ENCODE measurements at places on chromosomes 7 and 10.
A peak's percentile ranks its signal among the peaks of the same experiment; 100 is the strongest.

DNA sequence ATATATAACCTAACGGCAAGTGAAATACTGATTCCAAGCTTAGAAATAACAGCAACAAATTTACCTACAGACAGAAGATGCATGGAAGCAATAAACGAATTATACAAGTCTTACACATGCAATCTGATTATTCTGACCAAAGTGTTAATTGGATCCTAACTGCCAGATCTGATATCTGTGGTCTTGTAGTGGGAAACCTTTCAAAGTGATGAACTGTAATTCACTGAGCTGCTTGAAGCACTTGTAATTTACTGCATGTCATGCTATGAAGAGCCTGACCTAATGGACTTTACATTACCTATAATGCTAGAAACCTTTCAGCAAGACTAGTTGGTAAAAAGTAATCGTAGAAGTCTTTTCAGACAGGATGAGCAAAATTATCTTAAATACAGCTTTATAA is 205.6 kb downstream of the FOXP2 start:
- no peaks in the 10 kb centered on the region for H3K27me3 ChIP-seq
- H3K4me1 ChIP-seq, result no peaks in the 10 kb centered on the region
- no peak overlapping the region for H3K27ac ChIP-seq
- DNase-seq, result no peak

DNA sequence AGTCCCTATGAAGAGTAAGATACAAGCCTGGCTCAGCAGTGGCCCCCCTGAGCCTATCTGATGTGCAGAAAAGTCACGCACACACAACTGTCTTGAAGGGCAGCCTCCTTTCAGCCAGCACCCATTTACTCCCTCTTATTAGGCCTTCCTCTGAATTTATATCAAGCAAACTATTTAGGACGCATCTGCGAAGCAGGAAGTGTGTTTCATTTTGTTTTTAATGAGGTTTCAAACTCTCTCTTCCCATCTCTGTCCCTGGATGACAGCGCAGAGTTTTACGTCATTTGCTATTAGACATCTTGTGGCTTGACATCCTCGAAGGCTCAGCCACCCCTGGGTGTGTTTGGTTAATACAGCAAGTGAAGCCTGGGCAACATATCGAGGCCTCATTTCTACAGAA is 79.5 kb downstream of the CUX1 start:
- H3K36me3 ChIP-seq, result no peaks in the 10 kb centered on the region
- no peak overlapping the region for H3K27ac ChIP-seq
- H3K27me3 ChIP-seq, result no peaks in the 10 kb centered on the region
- no peak overlapping the region for H3K4me3 ChIP-seq
- H3K4me1 ChIP-seq, result peaks cover 1% of the 10 kb centered on the region

GRCh38 chr7:34158368-34159153 is 253.2 kb downstream of the BMPER start:
- DNase-seq, result no peak
- no peak overlapping the region for H3K27ac ChIP-seq
- no peaks in the 10 kb centered on the region for H3K27me3 ChIP-seq
- no peaks in the 10 kb centered on the region for H3K36me3 ChIP-seq
- H3K4me1 ChIP-seq, result no peaks in the 10 kb centered on the region

DNA sequence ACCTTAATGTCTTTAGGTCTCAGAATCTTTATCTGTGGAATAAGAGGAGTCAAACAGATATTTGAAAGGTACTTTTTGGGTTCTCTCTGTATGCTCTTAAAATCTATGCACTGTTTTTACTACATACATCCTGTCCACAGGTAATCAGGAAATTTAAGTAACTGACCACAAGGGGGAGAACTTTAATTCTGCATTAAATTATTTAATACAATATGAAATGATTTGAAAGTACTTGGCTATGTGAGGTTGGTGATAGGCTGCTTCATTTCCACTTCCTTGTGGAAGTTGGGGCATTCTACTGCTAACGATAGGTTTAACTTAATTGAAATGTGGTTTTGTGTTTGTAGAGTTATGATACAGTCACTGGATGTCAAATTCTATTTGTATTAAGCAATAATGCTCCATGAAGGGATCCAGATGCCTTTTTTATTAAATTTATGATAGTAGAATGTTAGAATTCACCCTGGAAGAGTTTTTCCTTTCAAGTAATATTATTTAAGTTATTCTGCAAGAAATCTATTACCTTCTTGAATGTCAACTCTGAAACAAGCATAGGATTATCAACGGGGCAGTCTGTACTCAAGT is 6.0 kb downstream of the TEX47 start:
- no peak for DNase-seq
- no peaks in the 10 kb centered on the region for H3K4me1 ChIP-seq
- H3K27me3 ChIP-seq, result no peaks in the 10 kb centered on the region
- H3K4me3 ChIP-seq, result no peak overlapping the region
- H3K27ac ChIP-seq, result no peak overlapping the region
- no peaks in the 10 kb centered on the region for H3K36me3 ChIP-seq

- no peak overlapping the region for H3K4me3 ChIP-seq
- H3K27me3 ChIP-seq, result peaks cover 9% of the 10 kb centered on the region
- DNase-seq, result no peak
- no peaks in the 10 kb centered on the region for H3K4me1 ChIP-seq
These were observed 28.4 kb downstream of the TBC1D12 start for GRCh38 chr10:94430701-94431100.

DNA sequence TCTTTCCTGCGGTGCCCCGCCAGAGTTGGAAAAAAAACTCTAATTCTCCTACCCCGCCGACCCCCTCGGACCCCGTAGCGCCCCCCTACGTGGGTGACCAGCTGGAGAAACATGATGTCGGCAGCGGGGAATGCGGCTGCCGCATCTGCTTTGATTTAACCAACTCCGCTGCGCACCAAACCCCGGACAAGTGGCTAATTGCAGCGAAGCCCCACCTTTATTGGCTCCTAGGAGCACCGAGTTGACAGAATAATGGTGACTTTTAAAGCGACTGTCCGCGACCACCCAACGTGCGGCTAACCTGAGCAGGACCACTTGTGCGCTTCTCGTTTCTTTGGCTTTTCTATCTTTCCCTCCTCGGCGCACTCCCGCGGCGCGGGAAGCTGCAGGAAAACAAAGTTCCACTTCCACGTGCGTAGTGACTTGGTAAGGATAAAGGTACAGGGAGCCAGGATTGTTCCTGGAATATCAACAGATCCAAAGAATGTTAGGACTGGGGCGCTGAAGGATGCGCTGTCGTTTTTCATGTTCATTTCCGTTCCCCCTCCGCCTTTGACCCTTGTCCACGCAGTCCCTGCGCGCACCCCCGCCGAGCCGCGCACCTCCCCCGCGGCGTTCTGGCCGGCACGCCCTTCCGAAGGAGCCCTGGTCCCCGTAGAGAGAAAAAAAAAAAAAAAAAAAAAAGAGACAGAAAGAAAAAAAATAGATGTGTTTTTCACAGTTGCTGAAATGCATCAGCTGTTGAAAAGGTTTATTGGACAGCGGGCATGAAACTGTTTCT is 1.4 kb downstream of the WNT16 start:
- no peaks in the 10 kb centered on the region for H3K36me3 ChIP-seq
- no peak overlapping the region for H3K27ac ChIP-seq
- peaks cover 20% of the 10 kb centered on the region for H3K4me1 ChIP-seq
- peak; percentile 10 for DNase-seq

DNA sequence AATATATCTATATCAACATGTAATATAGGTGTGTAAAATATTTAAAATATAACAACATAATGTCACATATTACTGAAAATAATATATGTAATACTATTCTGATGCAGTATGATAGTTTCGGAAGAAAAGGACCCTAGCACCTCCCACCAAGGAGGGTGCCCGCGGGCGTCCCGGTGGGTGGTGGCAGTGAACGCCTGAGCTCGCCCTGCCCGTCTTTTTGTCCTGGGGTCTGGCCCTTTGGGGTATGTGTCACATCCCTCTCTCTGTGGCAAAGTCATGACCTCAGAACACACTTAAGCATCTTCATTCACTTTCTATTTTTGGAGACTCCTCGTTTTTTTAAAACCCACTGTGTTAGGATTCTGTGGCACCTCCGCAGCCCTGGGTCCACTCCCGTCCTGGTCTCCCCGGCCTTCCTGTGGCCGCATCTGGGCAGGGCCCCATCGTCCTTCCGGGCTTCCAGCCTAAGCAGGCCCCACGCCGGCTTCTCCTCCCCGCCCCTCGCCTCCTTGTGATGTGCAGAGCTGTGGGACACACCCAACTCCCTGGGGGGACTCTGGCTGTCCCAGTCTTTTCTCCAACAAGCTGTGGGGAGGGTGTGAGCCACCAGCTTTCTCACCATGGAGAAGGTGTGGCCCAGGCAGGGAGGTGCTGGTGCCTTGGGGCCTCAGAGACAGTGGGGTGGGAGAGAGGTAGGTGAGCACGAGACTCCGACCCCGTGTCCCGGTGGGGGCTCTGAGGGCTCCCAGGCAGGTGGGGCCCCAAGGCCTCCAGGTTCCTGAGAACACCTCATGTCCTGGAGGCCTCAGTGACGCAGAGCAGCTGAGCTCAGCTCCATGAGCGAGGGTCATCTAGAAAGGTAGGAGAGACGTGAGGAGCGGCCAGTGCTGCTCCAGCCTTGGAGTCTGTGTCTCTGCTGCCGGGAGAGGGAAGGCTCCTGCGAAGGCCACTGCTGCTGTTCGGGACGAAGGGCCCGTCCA is 16.5 kb downstream of the PWWP2B start:
- DNase-seq, result no peak
- no peak overlapping the region for H3K4me3 ChIP-seq
- peaks cover 4% of the 10 kb centered on the region for H3K4me1 ChIP-seq
- no peaks in the 10 kb centered on the region for H3K36me3 ChIP-seq

GRCh38 chr7:130273933-130274255 is 7.2 kb downstream of the CPA2 start:
- no peak overlapping the region for H3K27ac ChIP-seq
- H3K27me3 ChIP-seq, result peaks cover 11% of the 10 kb centered on the region
- no peak overlapping the region for H3K4me3 ChIP-seq
- H3K4me1 ChIP-seq, result peaks cover 22% of the 10 kb centered on the region
- H3K36me3 ChIP-seq, result no peaks in the 10 kb centered on the region
- DNase-seq, result no peak

DNA sequence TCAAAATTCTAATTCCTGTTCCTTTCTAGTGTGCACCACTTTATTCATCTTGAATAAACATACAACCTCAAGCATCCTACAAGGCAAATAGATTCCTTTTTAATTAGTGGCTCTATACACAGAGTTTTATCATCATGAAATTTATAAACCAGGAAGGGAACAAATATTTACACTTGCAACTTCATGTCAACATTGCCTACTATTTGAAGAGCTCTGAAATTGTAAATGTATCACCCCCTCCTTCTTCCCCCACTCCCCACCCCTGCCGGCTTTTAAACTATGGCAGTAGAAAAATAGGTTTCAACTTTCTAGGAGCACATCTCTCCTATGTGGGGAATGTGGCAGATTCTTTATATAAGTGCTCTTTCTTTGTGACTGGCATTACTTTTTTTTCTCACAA is 49.6 kb downstream of the KAT6B start:
- DNase-seq, result no peak
- no peaks in the 10 kb centered on the region for H3K27me3 ChIP-seq
- H3K27ac ChIP-seq, result no peak overlapping the region
- no peak overlapping the region for H3K4me3 ChIP-seq

- H3K36me3 ChIP-seq, result peaks cover 5% of the 10 kb centered on the region
- no peak overlapping the region for H3K27ac ChIP-seq
- DNase-seq, result no peak
- H3K27me3 ChIP-seq, result peaks cover 4% of the 10 kb centered on the region
These were observed 53.8 kb upstream of the INHBA start for GRCh38 chr7:41756650-41757182.

DNA sequence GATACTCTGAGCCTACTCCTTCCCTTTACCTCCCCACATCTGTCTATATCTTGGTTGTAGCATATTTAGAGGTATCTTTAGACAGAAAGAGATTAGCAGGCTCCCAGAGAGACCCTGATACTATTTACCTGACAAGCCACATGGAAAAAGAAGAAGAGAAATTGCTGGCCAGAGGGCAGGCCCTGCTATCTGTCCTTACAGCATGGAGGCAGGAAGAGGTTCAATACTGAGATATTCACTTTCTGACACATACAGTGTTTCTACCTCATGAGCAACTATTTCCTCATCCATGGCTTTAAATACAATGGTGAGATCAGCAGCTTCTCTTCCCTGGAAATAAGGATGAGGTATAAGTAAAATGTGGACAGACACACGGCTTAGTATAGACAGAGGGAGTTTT is 33.9 kb upstream of the TSPAN13 start:
- H3K27ac ChIP-seq, result no peak overlapping the region
- no peak for DNase-seq
- H3K4me3 ChIP-seq, result no peak overlapping the region
- peaks cover 22% of the 10 kb centered on the region for H3K4me1 ChIP-seq
- H3K36me3 ChIP-seq, result peaks cover 24% of the 10 kb centered on the region

- no peaks in the 10 kb centered on the region for H3K27me3 ChIP-seq
- DNase-seq, result no peak
- H3K27ac ChIP-seq, result no peak overlapping the region
- no peak overlapping the region for H3K4me3 ChIP-seq
- no peaks in the 10 kb centered on the region for H3K36me3 ChIP-seq
These were observed 374.6 kb upstream of the GHITM start for GRCh38 chr10:83764666-83765065.

DNA sequence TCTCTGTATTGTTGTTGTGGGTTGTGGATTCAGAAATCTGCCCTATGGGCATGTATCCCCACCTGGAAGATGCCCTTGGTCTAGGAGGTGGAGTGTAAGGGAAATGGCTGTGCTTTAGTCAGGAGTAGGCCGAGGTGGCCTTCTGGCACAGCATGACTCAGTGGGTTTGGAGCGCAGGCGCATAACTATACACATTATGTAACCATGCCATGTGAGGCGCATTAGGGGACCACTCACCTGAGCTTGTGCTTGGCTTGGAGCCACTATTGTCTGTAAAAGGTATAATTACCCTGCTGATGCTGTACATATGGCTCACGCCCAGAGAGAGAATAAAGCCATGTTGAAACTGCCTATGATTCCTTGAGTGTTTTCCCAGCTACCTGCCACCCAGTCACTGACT is 20.6 kb upstream of the ADAMTS14 start:
- DNase-seq, result no peak
- no peaks in the 10 kb centered on the region for H3K27me3 ChIP-seq
- peak overlapping the region; percentile 19 for H3K27ac ChIP-seq
- peaks cover 4% of the 10 kb centered on the region for H3K36me3 ChIP-seq
- peaks cover 14% of the 10 kb centered on the region for H3K4me1 ChIP-seq

- H3K36me3 ChIP-seq, result no peaks in the 10 kb centered on the region
- H3K27me3 ChIP-seq, result peaks cover 8% of the 10 kb centered on the region
- H3K4me1 ChIP-seq, result peaks cover 2% of the 10 kb centered on the region
- H3K27ac ChIP-seq, result no peak overlapping the region
These were observed 32.0 kb downstream of the PRLHR start for GRCh38 chr10:118563373-118563890.

- peaks cover 26% of the 10 kb centered on the region for H3K36me3 ChIP-seq
- no peak for DNase-seq
- no peaks in the 10 kb centered on the region for H3K27me3 ChIP-seq
- H3K27ac ChIP-seq, result no peak overlapping the region
These were observed 32.6 kb downstream of the STRIP2 start for GRCh38 chr7:129466796-129467195.

DNA sequence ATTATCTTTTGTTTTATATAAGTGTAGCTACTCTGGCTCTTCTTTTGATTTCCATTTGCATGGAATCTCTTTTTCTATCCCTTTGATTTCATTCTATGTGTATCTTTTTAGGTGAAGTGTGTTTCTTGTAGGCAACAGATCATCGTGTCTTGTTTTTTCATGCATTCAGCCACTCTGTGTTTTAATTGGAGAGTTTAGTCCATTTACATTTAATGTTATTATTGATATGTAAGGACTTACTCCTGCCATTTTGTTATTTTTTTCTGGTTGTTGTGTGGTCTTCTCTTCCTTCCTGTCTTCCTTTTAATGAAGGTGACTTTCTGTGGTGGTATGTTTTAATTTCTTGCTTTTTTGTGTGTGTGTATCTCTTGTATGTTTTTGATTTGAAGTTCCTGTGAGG is 81.6 kb downstream of the BBS9 start:
- H3K36me3 ChIP-seq, result peaks cover 42% of the 10 kb centered on the region
- no peak overlapping the region for H3K27ac ChIP-seq
- no peak for DNase-seq
- H3K4me1 ChIP-seq, result no peaks in the 10 kb centered on the region
- H3K27me3 ChIP-seq, result no peaks in the 10 kb centered on the region
- no peak overlapping the region for H3K4me3 ChIP-seq
